GOT3 (cell line): ENCODE measurements at places on chromosomes 2 and 18.

DNA sequence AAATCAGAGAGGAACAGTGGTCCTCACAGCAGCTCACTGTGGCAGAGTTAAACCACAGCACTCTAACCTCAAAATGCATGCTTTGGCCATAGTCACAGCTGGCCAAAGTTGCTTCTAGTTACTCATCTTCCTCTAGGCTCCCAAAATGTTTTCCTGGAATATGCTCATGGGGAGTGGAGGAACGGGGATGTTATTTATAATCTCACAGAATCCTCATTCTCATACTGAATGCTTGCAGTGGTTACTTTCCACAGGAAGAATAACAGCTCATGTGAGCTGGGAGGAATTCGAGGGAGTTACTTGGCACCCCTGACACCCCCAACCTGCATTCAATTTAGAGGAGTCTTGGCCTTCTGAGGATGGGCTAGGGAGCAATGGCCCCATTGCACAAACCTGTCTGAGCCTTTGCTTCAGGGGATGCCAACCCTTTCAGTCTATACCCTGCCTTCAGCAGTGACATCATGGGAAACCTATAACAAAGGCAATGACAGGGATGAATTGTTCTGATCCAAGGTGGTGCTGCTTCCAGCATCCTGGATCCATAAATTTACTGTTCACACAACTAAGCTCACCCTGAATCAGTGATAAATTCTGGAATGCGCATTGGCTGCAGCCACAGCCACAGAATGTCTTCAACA, 22.4 kb upstream of the CCBE1 start:
- DNase-seq: no peak

DNA sequence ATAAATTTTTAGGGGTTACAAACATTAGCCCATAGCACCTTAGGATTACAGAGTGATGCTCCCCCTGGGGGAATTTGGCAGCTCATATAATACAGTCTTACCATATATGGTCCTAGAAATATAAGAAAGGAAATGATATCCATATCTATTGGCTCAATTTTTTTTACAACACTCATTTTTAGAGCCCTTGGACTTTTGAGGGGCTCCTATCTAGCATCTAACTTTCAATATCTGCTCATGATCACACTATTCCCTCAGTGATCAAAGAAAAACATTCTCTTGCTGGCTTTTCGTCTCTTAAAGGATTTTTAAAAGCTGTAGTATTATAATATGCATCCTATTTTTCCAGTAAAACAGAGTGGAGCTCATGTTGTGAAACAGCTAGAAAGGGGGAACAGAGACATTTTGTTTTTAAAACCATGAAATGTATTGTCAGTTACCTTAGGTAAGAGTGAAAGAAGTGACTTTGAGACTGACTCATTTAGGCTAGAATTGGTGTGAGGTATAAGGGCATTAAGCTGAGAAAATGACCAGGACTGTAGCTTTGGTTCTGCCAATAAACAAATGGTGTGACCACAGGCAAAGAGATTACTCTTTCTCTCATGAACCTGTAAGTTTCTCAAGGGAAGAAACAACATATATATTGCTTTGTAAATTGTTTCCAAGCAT, 65.8 kb downstream of the ALPK2 start:
- DNase-seq: no peak

GRCh38 chr2:191108331-191108730, 42.5 kb downstream of the STAT4 start:
- no peak for DNase-seq

- no peak for DNase-seq
Observed at GRCh38 chr2:239978411-239978810, 46.7 kb downstream of the NDUFA10 start.

GRCh38 chr2:29370581-29371125, 255.4 kb downstream of the CLIP4 start:
- no peak for DNase-seq

GRCh38 chr18:68387246-68387645, 327.7 kb downstream of the TMX3 start:
- DNase-seq: no peak
